ENCODE measurements at places on chromosomes 3 and 15. TPM values are rescaled to one million over a fixed set of nuclear protein-coding genes. Genes with fewer than 3 reads are reported as not detected.

Gene THRB
- total RNA-seq, result 47.1 TPM

Gene C3orf22
- not detected for total RNA-seq

Gene PPP1R14D
- not detected for total RNA-seq

Gene PLOD2
- total RNA-seq, result 52.1 TPM

Gene EPB42
- total RNA-seq, result not detected

Gene ZNF774
- 1.5 TPM for total RNA-seq

Gene CDCP1
- total RNA-seq, result 6.4 TPM

Gene ZKSCAN7
- 4.2 TPM for total RNA-seq

Gene GRAMD1C
- total RNA-seq, result 2.7 TPM

GRCh38 chr15:88648357-88649214 lies 9.8 kb downstream of the ISG20 start:
- no peak for DNase-seq

DNA sequence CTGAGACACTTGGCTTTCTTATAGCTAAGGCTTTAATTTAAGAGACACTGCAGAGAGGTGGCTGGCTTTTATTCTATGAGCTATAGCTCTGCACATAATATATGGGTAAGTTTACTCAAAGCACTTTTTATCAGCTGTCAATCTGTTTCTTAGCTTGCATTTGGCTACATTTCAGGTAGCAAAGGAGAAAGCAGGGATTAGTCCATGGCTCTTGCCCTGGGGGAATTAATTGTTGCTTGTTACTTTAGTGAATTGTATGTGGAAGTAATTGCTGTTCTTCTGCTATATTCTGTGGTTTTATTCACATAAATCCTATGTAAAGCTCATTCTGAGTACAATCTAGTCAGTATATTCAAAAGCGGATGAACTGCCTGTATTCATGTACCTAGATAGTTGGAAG lies 14.4 kb upstream of the CCDC39 start:
- DNase-seq, result no peak

DNA sequence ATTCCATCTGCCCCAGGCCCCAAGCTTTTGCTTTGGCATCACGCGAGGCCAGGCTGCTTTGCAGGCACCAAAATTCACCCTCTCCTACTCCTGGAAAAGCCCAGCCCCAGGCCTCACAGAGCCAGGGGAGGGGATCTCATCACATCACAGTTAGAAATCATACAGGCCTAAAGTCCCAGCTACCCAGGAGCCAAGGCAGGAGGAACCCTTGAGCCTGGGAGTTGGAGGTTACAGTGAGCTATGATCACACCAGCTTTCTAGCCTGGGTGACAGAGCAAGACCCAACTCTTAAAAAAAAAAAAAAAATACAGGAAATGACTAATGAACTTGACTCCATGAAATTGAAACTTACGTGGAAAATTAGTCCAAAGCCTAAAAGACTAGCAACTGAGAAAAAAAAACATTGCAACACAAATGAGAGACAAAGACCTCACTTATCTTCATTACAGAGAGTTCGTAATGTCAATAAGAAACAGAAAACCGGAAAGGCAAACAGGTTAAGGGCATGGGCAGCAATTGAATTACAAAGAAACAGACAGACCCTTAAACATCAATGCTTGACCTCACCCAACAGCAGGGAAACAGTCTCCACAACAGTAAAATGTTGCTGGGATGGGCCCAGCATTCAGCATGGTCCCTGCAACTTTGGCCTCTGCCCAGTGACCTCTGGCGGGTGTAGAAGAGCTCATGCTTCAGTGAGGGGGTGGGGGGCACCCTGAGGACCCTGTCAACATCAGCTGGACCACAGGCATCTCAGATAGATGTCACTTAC lies 151.5 kb downstream of the LRRK1 start:
- DNase-seq, result no peak

DNA sequence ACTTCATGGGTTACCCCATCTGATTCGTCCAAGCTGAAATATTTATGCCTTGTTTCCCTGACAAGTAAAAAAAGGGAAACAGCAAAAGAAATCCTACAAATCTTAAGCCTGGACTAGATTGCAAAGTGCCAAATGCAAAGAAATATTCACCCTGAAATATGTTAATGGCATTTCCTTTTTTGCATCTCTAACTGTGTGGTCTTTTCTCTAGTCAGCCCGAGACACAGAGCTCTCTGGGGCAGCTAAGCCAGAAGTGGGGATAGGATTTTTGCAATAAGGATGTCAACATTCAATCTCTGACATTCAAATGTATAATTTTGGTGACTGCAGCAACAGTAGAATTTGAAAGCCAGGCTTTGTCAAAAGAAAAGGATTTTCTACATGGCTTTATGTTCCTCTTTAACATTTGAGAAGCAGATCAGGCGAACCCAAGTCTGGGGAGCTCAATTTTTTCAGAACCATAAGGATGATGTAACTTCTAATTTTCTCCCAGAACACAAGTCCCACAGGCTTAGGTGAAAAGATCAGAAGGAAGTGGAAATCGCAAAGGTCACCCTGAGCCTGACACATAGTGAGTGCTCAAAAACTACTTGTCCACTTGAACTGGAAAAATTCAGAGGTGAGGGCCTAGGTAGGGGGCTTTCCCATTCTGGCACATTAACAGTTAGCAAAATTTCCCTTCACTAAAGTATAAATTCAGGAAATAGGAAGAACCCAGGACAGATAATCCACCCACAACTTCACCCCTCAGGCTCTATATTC lies 28.2 kb upstream of the KCNMB3 start:
- DNase-seq, result peak; percentile 14

- DNase-seq, result peak; percentile 50
These were observed 50.7 kb downstream of the XYLB start for GRCh38 chr3:38397320-38397719.

DNA sequence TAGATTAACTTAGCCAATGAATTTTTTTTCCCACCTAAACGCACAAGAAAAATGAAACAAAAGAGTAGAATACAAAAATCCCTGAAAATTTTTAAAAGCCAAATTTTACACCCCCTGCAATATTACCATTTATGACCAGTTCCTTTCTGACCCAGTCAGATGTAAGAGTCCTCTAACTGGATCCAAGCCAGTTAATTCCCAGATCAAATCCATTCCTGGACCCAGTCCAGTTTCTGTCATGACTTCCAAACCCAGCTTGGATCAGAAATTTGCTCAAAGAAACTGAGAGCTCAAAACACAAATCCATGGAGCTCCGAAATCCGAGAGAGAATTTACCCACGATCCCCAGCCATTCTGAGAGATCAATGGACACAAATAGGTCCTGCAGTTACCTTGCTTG lies 17.0 kb upstream of the ALDH1L1 start:
- DNase-seq, result peak; percentile 31

DNA sequence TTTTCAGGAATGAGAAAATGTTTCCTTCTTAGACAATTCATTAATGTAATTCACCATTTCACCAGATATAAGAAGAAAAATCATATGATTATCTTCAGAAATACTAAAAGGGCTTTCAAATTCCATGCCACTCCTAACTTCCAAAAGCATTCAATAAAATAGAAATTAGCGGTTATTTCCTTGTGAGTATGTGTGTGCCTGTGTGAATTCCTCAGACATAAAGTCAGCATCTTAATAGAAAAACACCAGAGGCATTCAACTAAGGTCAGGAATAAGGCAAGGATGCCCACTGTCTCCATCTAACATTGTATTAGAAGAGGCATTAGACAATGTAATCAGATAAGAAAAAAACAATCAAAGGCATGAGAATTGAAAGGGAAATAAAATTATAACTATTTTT lies 88.4 kb downstream of the PLCH1 start:
- DNase-seq, result no peak

DNA sequence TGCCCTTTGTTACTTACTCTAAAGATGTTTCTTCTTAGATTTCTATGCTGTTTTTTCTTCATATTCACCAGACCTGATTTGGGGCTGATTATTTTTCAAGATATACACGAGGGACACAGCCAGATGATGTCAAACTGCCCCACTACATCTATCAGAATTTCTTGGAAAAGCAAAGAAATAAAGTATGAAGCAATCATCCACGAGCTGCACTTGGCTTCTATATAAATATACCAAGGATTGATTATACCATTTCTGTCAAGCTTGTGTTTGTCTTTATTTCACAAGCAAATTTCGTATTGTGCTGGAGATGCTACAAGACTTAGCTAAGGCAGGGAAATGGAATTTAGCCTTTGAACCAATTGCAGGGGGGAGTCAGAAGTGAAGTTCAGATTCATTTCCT lies 715.1 kb upstream of the NR2F2 start:
- no peak for DNase-seq

GRCh38 chr15:87614704-87615103 lies 641.8 kb downstream of the NTRK3 start:
- DNase-seq, result no peak

GRCh38 chr3:168271932-168272331 lies 176.2 kb upstream of the GOLIM4 start:
- no peak for DNase-seq

DNA sequence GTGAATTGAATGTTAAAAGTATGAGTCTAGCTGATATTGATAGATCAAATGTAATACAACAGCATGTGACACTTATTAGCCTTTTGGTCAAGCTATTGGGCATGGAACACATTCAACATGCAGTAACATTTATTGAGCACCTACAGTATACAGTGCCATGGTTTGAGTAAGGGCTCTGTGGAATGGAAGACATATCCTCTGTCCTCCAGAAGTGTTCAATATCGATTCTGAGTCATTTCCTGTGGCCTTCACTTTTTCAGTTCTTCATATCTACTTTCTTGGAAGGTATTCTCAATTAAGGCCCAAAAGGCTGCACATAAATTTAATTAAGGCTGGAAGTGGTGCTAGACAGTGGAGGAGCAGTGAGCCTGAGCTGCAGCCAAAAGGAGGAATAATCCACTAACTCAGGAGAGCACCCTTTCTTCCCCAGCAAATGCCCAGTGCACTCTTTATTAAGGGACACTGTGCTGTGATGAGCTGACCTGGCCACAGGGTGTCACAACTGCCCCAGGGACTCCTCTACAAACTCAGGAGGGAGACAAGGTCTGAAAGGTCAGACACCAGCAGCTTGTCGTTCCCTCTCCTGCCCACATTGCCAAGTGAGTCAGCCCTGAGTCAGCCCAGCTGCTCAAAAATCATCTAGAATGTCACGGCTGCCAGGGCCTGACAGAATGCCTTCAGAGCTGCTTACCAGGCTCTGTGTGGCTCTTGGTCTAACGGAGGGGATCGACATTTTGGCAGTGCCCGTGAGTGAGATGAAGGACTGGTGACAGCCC lies 544.8 kb downstream of the AGBL1 start:
- no peak for DNase-seq

DNA sequence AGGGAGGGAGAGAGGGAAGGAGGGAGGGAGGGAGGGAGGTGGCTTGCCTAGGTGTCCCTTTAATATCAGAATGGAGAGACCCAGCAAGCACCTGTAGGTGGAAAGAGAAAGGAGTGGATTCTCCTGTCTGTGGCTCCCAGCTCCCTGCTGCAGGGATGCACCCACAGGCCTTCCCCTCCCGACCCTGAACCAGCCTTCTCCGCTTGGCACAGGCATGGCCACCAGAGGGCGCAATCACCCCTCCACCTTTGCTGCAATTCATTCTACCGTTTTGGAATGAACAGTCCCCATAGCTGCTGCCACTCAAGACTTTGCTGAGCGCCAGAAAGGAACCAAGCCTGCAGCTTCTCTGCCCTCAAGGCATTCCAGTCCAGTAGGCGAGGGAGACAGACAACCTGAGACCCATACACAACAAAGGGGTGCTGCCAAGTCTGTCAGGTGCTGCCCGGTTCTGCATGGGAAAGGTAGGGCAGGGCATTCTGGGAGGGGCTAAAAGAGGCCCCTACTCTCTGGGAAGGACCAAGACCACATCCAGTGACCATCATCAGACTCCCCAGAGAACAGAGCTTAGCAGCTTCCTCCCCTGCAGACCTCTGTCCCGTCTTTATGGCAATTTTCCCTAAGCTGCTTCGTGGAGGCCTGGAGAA lies 4.9 kb downstream of the TLR9 start:
- no peak for DNase-seq

DNA sequence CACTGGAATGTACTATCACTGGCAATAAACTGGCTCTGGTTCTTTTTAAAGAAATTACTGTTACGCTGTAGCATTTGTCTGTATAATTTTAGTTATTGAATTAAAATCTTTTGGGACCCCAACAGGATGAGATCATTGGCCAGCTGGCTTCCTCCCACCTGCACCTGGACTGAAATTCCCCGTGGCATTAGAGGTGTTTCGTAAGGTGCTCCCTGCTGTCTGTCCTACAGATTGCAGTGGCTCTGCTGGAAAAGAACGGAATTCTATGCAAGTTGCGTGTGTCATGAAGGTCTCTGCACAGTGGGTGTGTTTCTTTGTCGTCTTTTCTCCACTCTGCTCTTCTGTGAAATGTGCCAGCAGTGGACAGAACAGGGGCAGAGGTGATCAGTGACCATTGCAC lies 383.4 kb downstream of the PTPRG start:
- DNase-seq, result peak; percentile 62

DNA sequence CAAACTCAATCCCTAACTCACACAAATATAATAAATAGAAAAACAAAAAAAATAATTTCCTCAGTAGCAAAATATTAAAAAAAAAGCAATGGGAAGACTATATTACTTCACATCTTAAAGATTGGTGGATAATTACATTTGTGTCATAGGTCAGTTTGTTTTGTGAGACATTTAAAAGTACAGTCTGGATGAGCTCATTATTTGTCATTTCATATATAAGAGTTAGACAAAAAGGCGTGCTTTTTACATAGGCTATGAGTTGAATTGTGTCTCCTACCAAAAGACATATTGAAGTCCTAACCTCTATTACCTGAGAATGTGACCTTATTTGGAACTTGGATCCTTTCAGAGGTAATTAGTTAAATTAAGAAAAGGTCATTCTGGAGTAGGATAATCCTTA lies 710.1 kb upstream of the CBLB start:
- no peak for DNase-seq

DNA sequence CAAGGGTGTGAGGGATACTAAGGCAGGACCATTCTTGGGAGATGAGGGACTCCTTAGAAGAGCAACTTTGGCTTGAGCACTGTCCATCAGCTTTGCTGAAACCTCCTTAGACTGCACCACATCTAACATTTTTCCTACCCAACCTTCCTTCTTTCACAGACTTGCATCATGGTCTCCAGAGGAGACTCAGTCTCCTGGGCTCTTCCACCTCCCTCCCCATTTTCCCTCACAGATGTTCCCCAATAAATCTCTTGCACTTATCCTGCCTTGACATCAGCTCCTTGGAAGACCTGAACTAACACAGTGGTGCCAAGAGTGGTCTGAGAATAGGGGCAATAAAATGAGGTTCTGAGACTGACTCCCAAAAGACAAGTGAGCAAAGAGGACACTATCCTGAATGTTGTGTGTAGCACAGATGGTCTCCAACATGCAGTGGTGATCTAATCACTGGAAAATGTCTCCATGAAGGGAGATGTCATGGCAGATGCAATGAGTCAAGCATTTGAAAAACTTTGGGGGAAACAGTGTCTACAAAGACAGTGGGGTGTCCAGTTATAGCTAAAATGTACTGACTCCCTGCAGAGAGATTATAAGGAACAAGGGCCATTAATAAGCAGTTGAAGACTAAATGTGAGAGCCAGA lies 26.0 kb upstream of the BOC start:
- peak; percentile 53 for DNase-seq

- no peak for DNase-seq
These were observed 166.1 kb downstream of the ZNF621 start for GRCh38 chr3:40690749-40691451.

- no peak for DNase-seq
These were observed 28.3 kb downstream of the TOPBP1 start for GRCh38 chr3:133633439-133633838.
